Adipose tissue (tissue), 3 donors: ENCODE measurements at places on chromosomes 3 and 15. TPM values are rescaled to one million over a fixed set of nuclear protein-coding genes. Genes with fewer than 3 reads are reported as not detected.

RASL12 gene
- 6.7 TPM for polyA plus RNA-seq

KIF15 gene
- polyA plus RNA-seq, result 0.16 TPM

C2CD4B gene
- polyA plus RNA-seq, result 18.2 TPM

PRSS50 gene
- polyA plus RNA-seq, result 0.20 TPM

TWF2 gene
- polyA plus RNA-seq, result 58.3 TPM

TFG gene
- polyA plus RNA-seq, result 55.7 TPM

RARRES1 gene
- 147 TPM for polyA plus RNA-seq

GOLGA8Q gene
- polyA plus RNA-seq, result 0.45 TPM

FMN1 gene
- 1.1 TPM for polyA plus RNA-seq

KCNAB1 gene
- 2.3 TPM for polyA plus RNA-seq

CAPN3 gene
- 9.7 TPM for polyA plus RNA-seq

CATSPER2 gene
- polyA plus RNA-seq, result 2.1 TPM

CCR1 gene
- polyA plus RNA-seq, result 5.5 TPM
